ENCODE measurements at places on chromosomes 7 and 10. TPM values are rescaled to one million over a fixed set of nuclear protein-coding genes. Genes with fewer than 3 reads are reported as not detected.

DNA sequence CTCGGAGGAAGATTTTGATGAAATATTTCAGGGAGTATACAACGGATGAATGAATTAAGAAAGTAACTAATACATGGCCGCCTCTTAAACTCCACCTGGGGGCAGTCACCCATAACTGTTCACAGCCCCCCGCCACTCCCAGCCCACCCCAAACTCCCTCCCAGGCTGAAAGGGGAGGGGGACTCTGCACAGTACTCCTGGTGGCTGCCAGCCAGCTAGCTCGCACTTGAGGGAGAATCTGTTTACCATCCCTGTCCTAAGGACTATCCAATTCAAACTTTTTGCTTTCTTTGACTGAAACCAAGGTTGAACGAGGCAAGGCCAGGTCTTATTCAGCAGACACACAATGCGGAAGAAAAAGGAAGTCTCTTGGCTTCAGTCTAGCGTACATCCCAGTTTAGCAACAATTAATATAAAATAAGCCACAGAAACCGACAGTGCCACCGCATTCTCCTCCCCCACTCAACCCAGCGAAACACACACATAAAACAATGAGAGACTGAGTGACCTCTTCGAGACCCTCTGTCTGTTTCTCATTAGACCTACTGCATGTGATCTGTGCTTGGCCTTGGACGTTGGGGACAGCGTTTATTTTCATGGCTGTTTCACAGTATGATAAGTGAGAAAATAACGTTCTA, 219.5 kb downstream of the GLI3 start:
- no peaks in the 10 kb centered on the region for H3K4me1 ChIP-seq
- no peak for DNase-seq
- H3K27me3 ChIP-seq: no peaks in the 10 kb centered on the region
- H3K27ac ChIP-seq: no peak overlapping the region

DNA sequence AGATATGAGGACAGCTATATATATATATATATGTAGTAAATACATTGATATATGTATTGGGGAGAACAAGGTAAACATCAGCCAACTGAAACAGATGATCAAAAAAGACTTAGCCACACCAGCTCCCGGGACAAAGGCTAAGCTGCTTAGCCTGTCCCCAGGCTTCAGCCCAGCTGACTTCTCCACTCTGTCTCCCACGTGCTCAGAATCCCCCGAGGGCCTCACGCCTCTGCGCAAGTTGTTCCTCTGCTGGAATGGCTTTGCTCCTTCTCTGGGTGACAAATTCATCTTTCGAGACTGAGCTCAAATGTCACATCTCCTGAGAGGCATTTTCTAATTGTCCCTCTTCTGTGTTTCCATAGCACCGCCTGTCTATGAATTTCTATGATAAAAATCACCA, 8.6 kb upstream of the INSIG1 start:
- H3K27me3 ChIP-seq: no peaks in the 10 kb centered on the region
- H3K4me1 ChIP-seq: peaks cover 5% of the 10 kb centered on the region

DNA sequence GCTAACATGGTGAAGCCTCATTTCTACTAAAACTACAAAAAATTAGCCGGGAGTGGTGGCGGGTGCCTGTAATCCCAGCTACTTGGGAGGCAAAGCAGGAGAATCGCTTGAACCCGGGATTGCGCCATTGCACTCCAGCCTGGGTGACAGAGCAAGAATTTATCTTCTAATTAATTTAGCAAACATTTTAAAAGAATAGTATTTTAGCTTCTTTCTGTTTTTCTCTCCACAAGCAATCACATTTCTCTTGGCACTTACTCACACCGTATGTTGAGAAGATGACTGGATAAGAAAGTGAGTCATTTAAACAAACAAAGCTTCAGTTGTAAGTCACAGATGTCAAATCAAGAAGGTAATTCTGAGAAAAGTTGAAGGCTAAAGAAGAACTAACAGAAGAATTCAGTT, 264.0 kb downstream of the ARL4A start:
- DNase-seq: no peak
- H3K4me3 ChIP-seq: no peak overlapping the region
- H3K36me3 ChIP-seq: no peaks in the 10 kb centered on the region
- no peaks in the 10 kb centered on the region for H3K4me1 ChIP-seq
- no peak overlapping the region for H3K27ac ChIP-seq

Gene SPDYE1
- total RNA-seq: not detected

Gene CASP2
- total RNA-seq: 13.9 TPM

Gene DPYSL4
- total RNA-seq: 0.61 TPM

Gene STAMBPL1
- total RNA-seq: 1.1 TPM

GRCh38 chr10:28366994-28367393, 64.1 kb upstream of the MPP7 start:
- H3K36me3 ChIP-seq: no peaks in the 10 kb centered on the region
- H3K4me3 ChIP-seq: no peak overlapping the region
- no peak overlapping the region for H3K27ac ChIP-seq
- no peaks in the 10 kb centered on the region for H3K27me3 ChIP-seq
- no peaks in the 10 kb centered on the region for H3K4me1 ChIP-seq

Gene GJC3
- not detected for total RNA-seq

GRCh38 chr10:80730522-80730921, 192.8 kb downstream of the SH2D4B start:
- no peak overlapping the region for H3K27ac ChIP-seq
- no peaks in the 10 kb centered on the region for H3K36me3 ChIP-seq
- H3K4me3 ChIP-seq: no peak overlapping the region

Gene NKX2-3
- not detected for total RNA-seq

GRCh38 chr10:14586901-14587300, 187.8 kb downstream of the FAM107B start:
- no peak for DNase-seq
- no peaks in the 10 kb centered on the region for H3K27me3 ChIP-seq
- H3K4me1 ChIP-seq: no peaks in the 10 kb centered on the region
- no peak overlapping the region for H3K4me3 ChIP-seq
- H3K27ac ChIP-seq: no peak overlapping the region
- H3K36me3 ChIP-seq: no peaks in the 10 kb centered on the region

Measured in gastrocnemius medialis (tissue), 4 donors.